Upper lobe of right lung (tissue), 1 donor: ENCODE measurements at places on chromosomes 7 and 10. TPM values are rescaled to one million over a fixed set of nuclear protein-coding genes. Genes with fewer than 3 reads are reported as not detected.

Gene C1QL3
- not detected for total RNA-seq

Gene GDF10
- 16.8 TPM for total RNA-seq

DNA sequence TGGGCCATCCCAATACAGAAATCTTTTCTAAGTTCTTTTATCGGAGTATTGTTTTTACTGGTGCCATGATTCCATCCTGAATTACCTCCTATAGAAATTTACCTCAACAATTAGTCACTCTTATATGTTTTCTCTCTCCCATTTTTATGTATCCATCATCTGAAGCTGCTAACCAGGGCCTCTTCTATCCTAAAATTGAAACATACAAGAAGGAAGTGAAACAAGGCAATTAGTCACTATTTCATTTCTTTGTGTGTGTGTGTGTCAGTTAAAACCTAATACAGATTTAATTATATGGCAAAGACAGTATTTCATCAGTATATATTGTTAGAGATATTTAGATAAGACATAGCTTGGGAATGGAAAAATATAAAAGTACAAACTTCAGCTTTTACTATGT, 148.4 kb upstream of the AHR start:
- no peak for DNase-seq

GRCh38 chr10:60035984-60036383, 129.6 kb upstream of the CCDC6 start:
- no peak for DNase-seq

GRCh38 chr10:94411304-94411703, 9.0 kb downstream of the TBC1D12 start:
- no peak for DNase-seq

GRCh38 chr10:17409170-17409733, 45.1 kb downstream of the ST8SIA6 start:
- no peak for DNase-seq

DNA sequence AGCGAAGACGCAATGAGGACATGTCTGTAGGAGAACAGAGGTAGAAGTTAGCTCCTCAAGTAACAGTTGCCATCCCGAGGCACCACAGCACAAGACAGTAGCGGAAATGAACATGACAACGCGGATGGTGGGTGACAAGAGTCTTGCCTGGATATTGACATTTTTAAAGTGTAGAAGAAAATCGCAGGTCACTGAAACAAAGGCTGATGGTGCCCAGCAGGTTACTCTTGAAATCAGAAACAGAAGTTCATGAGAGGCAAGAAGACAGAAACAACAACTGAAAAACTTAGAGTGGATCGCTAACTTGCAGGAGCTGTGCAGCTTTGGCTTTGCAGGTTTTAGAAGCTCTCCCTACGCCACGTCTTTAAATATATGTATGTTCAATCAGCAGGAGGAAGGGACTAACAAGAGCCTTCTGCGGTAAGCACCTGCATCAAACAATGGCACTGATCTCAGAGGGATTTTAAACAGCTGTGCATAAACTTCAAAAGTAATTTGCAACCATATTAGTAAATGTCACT, 1.8 kb downstream of the PRKCQ start:
- DNase-seq, result no peak

DNA sequence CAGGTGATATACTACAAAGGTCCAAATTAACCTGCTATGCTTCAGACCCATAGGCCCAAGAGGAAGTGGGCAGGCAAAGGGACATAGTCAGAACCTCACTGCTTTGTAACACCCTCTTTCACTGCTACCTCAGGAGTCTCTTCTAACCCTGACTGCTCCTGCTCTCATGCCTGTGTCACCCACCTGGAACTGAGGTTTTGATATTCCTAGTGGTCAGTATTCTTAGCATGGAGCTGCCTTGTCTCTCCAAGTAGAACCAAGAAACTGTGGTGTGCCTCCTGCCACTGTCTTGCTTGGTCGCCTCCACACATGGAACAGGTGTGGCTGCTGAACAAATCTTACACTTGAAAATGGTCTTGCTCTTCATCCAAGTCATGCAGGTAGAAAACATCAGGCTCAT, 677.5 kb downstream of the XPNPEP1 start:
- DNase-seq, result no peak

- DNase-seq, result no peak
Measured at GRCh38 chr7:38476764-38477163, 154.4 kb downstream of the AMPH start.
